ENCODE measurements at places on chromosomes 1 and 21.

- no peak for DNase-seq
Measured at GRCh38 chr1:36134505-36135329, 9.7 kb upstream of the COL8A2 start.

GRCh38 chr1:94286864-94287437, 49.6 kb upstream of the ARHGAP29 start:
- no peak for DNase-seq

DNA sequence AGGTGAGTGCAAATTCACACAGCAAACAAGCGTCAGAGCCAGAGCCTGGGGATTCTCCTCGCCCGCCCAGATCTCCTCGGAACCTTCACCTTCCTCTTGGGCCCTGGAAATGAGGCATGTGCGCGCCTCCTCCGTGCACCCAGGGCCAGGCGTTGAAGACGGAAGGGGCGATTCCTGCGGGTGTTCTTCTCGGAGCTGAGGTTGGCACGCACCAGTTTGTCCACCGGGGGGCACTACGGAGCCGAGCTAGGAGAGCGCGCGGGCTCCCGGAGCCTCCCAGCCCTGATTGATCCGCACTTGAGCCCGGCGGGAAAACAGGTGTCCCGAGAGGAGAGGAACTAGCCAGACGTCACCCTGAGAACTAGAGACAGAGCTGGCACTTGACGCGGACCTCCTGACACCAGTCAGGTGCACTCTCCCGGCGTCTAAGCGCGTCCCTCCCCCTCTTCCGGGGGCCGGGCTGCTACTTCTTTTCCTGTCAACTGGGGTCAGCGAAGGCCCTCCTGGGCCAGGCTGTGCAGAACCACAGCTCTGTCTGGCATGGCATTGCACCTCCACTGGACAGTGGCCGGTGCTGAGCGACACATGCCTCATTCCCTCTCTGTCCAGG, 18.3 kb upstream of the SERINC2 start:
- peak; percentile 79 for DNase-seq

- no peak for DNase-seq
Measured at GRCh38 chr1:201218409-201218808, 27.8 kb downstream of the IGFN1 start.

DNA sequence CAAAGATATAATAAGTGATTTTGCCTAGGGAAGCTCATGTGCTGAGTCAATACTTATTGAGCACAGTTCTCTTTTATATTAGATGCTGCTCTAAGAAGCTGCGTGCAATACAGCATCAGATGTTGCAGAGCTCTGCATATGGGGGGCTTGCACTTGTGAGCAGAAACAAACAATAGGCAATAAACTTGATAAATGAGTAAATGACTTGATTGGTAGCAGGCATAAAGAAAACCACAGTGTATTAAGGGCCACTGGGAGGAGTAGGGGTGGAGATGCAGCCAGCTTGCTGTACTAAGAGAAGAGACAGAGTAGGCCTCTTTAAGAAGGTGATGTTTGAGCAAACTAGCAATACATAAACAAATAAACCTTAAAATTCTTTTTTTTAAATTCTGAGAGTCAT, 598.5 kb upstream of the ADAMTS5 start:
- no peak for DNase-seq

DNA sequence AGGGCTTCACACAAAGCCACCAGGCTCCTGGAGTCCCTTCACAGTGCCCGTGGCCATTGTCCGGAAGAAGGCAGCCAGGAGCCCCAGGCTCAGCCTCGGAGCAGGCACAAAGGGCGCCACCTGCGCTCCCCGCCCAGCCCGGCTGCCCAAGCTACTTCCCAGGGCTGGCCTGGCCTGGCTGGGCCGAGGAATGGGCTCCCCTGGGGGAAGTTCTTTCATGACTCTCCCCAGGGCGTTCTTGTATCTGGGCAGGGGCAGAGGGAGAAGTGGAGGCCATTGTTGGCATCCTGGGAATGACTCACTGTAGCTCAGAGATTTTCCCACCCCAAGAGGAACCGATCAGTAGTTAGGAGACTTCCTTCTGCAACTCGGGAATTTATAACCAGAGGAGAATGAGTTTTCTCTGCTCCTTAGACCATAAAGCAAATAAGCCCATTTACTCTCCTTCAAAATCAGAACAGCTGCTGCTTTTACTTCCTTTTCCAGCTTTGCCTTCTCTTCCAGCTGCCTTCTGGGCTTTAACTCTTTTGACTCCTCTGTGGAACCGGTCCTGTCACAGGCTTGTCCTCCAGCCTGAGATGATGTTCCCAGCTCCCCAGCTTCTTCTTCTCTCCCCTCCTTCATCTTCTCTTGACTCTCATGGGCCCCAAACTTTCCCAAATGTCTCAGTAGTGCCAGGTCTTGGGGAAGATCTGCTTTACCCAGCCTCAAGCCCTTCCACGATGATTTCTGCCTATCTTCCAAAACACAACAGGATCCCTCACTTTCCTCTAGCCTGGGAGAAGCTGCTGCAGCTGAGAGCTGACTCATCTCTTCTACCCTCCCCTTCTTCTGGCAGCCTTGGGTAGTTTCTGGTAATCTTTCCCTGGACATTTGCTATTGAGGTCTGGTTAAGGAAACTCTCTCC, 118.7 kb upstream of the CD34 start:
- DNase-seq: no peak

- DNase-seq: no peak
Measured at GRCh38 chr1:175725684-175726083, 17.7 kb downstream of the TNR start.

DNA sequence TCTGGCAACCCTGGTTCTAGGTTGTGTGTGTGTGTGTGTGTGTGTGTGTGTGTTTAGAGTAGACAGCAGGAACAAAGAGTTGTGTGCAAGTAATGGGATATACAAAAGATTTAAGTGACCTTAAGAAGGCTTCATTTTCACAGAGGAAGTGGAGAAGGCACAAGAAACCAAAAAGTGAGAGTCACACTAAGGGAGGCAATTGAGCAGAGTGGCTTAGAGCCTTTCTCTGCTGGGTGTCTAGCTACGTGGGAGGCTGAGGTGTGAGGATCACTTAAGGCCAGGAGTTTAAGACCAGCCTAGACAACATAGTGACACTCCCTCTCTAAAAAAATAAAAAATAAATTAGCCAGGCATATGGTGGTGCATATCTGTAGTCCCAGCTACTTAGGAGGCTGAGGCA, 44.4 kb upstream of the HAO2 start:
- DNase-seq: no peak

DNA sequence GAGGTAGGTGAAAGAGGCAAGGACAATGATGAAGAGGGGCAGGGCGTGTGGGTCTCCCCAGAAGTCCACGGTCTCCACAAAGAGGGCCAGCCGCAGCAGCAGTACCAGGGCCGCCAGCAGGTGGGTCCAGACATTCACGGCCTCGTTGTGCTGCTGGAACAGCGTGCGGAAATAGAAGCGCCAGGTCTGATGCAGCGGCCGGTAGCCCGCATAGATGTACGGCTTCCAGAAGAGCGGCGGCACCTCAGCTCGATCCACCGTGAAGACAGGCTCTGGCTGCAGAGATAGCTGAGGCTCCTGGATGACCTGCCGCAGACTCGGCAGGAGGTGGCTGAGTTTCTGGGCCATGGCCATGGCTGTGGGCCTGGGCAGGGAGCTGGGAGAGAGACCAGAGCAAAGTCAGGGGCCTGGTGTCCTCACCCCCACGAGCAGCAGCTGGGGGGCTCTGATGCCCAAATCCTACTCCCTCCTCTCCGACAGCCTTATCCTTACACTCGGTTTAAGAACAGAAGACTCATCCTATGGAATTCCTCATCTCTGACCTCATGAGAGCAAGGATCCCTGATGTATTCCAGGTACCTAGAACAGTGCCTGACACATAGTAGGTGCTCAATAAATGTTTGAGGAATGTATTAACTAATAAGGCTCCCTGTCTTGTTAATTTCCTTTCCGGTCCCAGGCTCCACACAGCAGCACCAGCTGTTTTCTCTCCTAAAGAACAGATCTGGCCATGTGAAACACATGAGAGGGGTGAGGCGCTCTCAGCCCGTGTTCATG, 4.4 kb upstream of the AUNIP start:
- no peak for DNase-seq

GRCh38 chr1:149885339-149886120, 13.8 kb upstream of the BOLA1 start:
- peak; percentile 81 for DNase-seq

DNA sequence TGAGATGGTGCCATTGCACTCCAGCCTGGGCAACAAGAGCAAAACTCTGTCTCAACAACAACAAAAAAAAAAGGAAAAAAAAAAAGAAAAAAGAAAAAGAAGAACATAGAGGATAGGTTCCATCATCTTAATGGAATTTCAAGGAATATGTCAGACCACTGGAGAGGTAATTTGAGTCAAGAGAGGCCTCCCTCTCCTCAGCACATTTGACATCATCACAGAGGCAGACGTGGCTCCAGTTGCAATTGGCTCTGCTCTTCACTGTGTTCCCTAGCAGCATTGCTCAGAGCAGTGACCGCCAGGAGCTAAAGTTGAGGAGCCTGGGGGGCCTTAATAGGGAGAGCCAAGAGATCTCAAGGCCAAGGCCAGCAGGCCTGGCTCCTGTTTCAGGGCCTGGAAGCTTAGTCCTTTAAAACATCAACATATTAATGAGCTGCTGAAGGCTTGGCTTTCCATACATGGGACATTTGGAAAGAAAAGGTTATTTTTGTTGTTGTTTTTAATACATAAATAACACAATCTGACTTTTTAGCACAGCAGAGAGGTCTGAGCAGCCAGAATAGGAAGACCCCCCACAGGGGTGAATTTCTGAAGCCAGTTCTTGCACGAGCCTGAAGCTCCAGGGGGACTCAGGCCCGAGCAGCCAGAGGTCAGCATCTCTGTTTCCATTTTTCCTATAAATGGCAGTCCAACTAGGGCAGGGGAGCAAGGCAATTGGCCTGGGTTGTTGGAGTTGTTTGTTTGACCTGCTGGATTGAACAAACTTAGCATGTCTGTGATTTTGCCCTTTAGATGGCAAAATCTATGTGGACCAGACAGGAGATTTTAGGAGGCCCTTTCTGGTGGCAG, 118.3 kb upstream of the FGGY start:
- no peak for DNase-seq

GRCh38 chr1:166676981-166677380, 162.3 kb upstream of the POGK start:
- no peak for DNase-seq

DNA sequence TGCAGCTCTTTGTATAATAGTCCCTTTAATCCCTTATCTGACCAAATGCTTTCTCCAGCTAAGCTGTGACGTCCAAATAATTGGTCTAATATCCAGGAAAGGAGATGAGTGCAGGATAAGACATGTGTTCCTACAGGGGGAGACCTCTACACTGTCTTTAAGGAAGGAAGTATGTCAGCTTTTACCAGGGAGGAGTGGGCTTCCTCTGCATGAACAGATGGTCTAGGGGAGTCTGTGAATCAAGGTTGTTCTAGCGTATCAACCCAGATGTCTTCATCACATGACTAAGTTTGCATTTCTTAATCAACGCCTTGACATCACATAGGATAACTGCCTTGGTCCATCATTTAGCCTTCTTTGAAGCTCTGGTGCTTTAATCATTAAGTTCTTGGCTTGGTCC, 528.2 kb downstream of the MRPL39 start:
- DNase-seq: no peak

DNA sequence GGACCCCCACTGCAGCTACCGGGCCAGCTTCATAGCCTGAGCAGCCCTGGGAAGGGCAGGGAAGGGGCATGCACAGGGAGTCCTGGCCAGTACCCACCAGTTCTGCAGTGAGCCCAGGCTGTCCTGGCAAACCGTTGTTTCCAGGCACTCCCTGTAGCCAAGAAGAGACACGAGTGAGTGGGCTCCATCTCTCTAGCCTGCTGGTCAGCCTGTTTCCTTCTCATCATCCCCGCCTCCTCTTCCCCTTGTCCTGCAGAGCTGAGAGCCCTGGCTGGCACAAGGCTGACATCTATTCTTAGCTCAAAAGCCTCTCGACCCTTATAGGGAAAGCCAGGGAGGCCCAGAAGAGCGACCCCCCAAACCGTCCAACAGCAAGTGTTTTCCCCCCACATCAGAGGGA, 28.7 kb downstream of the COL16A1 start:
- no peak for DNase-seq

- DNase-seq: no peak
Measured at GRCh38 chr1:34060901-34061415, 104.1 kb downstream of the CSMD2 start.

DNA sequence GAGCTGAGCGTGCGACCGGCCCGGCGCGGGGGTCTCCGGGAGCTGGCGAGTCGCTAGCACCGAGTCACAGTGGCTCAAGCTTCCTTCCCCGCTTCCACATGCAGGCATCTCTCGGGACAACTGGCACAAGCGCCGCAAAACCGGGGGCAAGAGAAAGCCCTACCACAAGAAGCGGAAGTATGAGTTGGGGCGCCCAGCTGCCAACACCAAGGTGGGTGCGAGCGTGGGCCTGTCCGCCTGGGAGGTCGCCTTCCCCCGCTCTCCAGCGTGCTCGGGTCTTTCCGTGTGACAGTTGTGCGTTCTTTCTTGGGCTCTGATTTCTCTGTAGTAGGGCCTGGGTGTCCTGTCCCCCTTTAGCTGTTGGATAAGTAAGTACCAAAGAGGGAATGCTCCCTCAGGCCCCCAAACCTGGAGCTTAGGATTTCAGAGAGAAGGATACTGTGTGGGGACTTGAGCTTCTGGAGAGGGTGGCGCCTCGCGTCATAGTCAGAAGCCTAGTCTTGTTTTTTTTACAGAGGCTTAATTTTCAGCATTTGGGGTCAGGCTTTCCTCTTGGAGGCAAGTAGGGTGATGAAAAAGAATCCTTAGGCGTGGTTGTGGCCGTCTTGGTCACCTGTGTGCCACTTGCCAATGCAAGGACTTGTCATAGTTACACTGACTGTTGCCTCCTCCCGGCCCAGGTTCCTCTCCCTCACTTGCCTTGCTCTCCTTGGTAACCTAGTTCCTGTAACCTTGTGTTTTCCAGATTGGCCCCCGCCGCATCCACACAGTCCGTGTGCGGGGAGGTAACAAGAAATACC, 790 bp downstream of the RPS8 start:
- no peak for DNase-seq

GRCh38 chr1:34879230-34879629, 19.7 kb upstream of the SMIM12 start:
- no peak for DNase-seq

- no peak for DNase-seq
Measured at GRCh38 chr1:192732787-192733186, 76.1 kb upstream of the RGS2 start.

DNA sequence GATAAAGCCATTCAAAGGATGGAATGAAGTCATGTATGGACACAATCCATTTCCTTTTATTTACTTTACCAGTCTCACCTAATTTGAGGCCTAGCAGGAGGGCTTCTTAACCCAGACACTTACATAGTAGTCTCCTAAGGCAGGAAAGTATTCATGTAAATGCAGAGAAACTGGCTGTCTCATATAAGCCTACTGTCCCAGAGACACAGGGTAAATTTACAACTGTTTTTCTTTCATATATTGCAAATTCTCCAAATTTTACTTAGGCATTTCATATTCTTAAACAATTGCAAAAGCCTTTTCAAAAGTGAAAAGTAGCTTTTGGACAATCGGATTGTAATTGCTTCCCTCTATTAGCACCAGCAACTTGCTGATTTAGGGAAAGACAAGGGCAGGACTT, 29.9 kb downstream of the SPAG17 start:
- DNase-seq: no peak

GRCh38 chr1:235826102-235826854, 40.4 kb downstream of the LYST start:
- DNase-seq: no peak

GRCh38 chr1:168146626-168147025, 9.9 kb upstream of the GPR161 start:
- no peak for DNase-seq

GRCh38 chr1:231214918-231215680, 25.9 kb upstream of the GNPAT start:
- DNase-seq: no peak

Data from stimulated activated CD4-positive, alpha-beta T cell treated with anti-CD3 and anti-CD28 coated beads, Interleukin-15, amount 100 ng/mL, for 48 hours (primary cell).